ENCODE measurements at places on chromosomes 5 and 9.

GRCh38 chr9:130692321-130692720 is 1.3 kb upstream of the EXOSC2 start:
- no peak for DNase-seq

DNA sequence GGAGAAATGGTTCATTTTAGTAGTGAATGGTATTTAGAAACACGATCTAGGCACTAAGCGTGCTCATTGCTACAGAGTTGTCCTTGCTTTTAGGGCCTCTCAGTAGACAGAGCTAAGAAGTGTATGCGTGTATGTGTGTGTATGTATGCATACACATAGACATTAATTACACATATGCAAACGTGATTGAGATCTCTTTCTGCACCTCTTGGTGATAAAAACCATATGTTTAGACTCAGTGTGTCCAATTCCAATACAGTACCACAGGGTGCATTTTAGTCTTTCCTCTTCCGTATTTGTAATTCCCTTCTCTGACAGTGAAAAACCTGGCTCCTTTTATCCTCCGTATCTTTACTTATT is 13.1 kb downstream of the TRIO start:
- no peak for DNase-seq

DNA sequence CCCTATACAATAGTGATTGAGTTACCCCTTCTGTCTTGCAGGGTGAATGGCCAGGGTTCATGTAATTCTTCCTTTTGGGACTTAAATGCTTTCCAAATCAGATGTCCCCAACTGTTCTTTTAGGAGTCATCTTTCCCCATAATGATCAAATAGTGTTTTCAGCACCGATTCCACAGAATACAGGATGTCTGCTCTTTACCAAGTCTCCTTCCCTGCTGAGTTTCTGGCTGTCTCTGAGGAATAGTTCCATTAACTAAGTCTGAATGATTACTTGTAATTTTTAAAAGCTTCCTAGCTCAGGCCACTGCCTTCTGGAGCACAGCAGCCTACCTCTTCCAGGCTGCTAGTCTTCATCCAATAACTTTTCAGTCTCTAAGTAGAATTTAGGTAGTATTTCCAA is 630.7 kb upstream of the ZNF608 start:
- no peak for DNase-seq

- no peak for DNase-seq
Measured at GRCh38 chr9:79377339-79377855, 194.4 kb upstream of the TLE4 start.

GRCh38 chr5:31954091-31954490 is 220.0 kb downstream of the GOLPH3 start:
- DNase-seq, result no peak

DNA sequence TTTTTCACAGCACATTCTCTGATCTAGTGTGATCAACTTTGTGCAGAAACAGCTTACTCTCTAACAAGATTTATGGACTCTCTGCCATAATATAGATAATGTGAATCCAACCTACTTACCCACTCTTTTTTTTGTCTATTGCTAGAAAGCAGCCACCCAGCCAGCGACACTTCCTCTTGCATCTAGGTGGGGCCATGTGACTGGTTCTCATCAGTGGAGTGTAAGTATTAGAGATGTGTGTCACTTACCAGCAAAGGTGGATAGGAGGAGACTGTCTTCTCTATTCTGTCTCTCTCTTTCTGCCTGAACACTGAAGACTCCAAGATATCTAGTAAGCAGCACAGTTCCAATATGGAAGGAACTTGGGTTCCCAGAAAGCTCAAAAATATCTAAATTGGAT is 174.8 kb downstream of the MCTP1 start:
- DNase-seq, result no peak

DNA sequence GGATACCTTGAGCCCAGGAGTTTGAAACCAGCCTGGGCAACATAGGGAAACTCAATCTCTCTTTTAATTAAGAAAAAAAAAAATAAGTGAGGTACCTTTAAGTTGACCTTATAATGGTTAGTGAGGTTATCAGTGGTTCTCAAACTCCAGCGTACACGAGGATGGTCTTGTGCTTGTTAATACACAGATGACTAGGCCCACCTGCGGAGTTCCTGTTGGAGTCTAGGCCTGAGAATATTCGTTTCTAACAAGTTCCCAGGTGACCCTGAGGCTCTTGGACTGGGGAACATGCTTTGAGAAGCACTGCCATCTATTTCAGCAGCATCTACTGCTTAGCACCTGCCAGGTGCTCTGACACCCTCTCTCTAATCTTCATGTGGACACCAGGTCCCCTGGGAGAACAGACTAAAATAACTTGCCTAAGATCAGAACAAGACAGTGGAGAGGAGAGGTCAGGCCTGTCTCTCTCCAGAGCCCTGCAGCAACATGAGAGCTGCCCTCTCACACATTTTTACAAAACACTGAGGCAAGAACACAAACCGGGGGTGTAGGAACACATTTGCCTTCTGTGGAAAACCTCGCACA is 24.6 kb downstream of the TLE1 start:
- no peak for DNase-seq

GRCh38 chr9:89365532-89365912 is 47.2 kb downstream of the SECISBP2 start:
- DNase-seq, result no peak

- DNase-seq, result no peak
Measured at GRCh38 chr9:5876711-5877110, 14.0 kb upstream of the MLANA start.

DNA sequence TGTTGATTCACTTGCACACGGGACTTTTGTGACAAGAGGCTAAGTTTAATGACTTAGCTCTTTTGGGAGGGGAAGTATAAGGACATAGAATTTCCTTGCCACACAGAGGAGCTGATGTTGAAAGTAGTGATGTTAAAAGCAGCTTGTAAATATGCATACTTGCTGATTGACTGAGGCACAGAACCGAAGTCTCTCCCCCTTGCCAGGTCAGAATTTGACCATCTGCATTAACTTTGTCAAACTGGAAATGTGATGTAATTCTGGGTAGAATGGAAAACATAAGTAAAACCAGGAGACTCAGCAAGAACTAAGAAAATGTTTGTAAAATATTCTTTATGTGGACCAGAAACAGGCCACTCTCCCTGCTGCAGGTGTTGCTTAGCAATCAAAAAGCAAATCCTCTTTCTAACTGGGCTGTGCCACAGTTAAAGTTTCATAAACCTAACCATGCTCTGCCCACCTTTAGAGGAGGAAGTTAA is 284.2 kb downstream of the NR3C1 start:
- DNase-seq, result no peak

DNA sequence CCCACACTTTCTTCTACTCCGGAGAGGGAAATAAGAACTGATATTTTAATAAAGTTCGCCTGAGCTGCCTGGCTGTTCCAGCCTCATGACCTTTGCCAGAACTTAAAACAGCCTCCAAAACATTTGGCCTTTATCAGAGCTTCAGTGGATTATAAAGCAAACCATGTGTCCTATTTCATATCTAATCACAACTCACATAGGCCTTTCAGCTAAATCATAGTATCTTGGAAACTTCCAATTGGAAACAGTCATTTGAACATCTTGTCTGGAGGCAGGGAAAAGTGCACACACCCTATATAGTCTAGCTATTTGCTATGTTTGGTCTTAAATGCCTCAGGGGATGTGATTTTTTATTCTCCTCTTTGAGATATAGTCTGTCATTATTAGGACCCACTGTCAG is 46.0 kb upstream of the FREM1 start:
- DNase-seq, result no peak

- no peak for DNase-seq
Measured at GRCh38 chr9:83456226-83456625, 82.0 kb downstream of the FRMD3 start.

DNA sequence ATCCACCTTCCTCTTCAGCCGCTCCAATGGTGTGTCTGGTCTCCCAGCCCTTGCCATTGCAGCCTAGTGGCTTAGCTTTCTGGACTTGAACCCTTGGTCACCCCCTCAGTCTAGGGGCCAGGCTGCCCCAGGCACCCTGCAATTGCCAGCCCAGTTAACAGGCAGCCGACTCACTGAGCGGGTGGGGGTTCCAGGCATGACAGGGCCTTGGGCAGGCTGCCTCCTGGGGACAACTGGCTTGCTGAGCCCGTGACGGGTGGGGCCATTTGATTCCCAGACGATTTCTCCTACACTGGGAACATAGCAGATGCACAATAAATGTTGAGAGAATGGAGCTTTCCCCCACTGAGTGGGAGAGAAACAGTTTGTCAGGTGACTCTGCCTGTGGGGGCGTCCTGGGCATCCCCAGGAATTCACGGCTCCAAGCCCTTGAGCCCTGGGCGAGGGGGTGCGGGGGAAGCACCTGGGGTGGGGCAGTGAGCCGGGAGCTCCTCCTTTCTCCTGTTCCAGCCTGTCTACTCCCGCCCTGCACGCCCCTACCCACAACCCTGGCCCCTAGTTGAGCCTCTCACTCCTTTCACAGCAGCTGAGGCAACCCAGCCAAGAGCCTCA is 12.6 kb upstream of the AQP7 start:
- DNase-seq, result no peak

DNA sequence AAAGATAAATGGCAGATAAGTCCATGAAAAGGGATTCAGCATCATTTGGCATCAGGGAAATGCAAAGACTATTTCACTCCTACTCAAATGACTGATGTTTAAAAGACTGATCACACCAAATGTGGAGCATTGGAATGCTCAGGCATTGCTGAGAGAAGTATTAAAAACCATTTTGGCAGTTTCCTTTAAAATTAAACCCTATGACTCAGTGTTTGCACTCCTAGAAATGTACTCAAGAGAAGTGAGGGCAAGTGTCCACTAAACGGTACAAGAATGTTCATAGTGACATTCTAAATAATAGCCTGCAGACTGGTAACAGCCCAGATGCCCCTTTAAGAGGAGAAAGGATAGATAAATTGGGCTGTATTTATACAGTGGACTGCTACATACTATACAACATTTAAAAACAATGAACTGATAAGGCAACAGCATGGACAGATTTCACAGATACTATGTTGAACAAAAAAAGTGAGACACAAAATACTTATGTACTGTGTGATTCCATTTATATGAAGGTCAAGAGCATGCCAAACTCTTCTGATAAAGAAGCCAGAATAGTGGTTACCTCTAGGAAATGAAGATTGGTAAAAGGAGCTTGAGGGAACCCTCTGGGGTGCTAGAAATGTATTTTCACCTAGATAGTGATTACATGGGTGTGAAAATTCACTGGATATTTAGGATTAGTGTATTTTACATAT is 24.6 kb downstream of the APC start:
- no peak for DNase-seq

- DNase-seq, result no peak
Measured at GRCh38 chr5:92704590-92704989, 876.4 kb downstream of the NR2F1-AS1 start.

DNA sequence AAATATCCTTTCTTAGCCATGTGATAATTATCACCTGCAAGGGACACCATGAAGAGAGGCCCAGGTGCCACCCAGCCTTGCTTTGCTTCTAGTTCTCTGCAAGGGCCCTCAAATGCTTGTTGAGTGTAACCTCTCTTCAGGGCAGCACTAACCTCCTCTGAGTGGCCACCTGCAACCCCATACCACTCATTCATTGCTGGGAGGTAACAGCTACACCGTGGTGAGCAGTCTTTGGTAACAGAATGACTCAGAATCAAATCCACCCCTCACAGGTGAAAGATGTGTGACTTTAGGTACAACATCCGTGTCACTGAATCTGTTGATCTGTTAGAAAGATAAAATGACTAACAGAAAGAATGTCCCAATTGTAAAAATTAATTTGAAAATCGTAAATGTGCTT is 365.1 kb upstream of the TRPC7 start:
- DNase-seq, result no peak

GRCh38 chr9:120365386-120365785 is 214.6 kb downstream of the CDK5RAP2 start:
- DNase-seq, result no peak

- DNase-seq, result no peak
Measured at GRCh38 chr9:133861692-133862091, 123.5 kb upstream of the SARDH start.

Data from activated CD8-positive, alpha-beta memory T cell treated with anti-CD3 and anti-CD28 coated beads for 1 hour (primary cell).